ENCODE measurements at places on chromosomes 13 and 19. TPM values are rescaled to one million over a fixed set of nuclear protein-coding genes. Genes with fewer than 3 reads are reported as not detected.
A peak's percentile ranks its signal among the peaks of the same experiment; 100 is the strongest.

SYNGR4 gene
- 0.31 TPM for total RNA-seq

PRSS57 gene
- total RNA-seq = not detected

SLC7A9 gene
- not detected for total RNA-seq

ZNF575 gene
- 2.2 TPM for total RNA-seq

DNA sequence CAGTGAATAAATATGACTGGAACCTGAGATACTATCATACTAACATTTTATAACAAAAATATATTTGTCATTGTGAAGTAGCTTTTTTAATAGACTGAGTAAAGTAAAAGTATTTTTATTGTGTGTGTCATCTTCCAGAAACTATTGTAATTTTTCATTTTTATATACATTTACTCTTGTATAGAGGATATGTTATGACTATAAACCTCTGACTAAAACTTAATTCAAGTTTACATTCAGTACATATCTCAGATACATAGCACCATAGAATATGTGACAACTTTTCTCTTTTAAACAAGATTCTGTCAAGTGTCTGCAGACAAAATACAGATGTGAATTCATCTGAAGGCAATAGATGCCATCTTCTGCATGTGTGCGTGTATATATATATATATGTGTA lies 704.3 kb downstream of the SLITRK1 start:
- H3K4me1 ChIP-seq = no peaks in the 10 kb centered on the region
- H3K4me3 ChIP-seq = no peak overlapping the region
- H3K27ac ChIP-seq = no peak overlapping the region
- H3K27me3 ChIP-seq = no peaks in the 10 kb centered on the region
- H3K36me3 ChIP-seq = no peaks in the 10 kb centered on the region

DNA sequence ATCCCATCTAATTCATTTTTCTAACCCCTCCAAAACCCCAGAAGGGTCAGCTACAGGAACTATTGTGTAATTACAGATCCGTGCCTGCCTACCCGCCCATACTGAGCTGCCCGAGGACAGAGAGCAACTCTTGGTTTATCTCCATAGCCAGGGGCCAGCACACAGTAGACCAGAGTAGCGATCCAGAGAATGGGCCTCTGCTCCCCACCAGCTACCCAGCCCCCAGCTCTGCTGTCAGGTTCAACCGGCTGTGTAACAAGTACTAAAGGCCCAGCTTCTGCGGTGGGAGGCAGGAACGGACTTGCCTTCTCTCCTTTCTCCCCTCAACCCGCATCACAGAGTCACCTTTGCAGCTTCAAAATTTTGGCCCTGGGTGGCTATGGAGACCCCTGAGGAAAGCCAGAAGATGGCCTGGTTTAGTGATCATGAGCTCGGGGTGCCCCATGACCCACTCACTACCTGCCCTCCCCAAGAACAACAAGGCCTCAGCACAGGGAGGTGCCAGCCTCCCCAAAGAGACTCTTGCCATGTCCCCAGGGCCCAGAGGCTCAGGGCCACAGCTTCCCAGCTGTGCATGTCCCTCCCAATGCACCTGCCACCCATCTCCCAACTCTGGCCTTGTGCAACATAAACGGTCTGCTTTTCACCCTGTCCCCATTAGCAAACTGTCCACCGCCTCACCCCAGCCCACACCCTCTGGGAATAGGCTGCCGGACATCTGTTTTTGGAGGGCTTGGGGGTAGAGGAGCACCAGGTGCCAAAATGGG lies 5.7 kb downstream of the CALM3 start:
- no peak for DNase-seq
- H3K27ac ChIP-seq = peak overlapping the region; percentile 68
- peaks cover 58% of the 10 kb centered on the region for H3K4me1 ChIP-seq

DNA sequence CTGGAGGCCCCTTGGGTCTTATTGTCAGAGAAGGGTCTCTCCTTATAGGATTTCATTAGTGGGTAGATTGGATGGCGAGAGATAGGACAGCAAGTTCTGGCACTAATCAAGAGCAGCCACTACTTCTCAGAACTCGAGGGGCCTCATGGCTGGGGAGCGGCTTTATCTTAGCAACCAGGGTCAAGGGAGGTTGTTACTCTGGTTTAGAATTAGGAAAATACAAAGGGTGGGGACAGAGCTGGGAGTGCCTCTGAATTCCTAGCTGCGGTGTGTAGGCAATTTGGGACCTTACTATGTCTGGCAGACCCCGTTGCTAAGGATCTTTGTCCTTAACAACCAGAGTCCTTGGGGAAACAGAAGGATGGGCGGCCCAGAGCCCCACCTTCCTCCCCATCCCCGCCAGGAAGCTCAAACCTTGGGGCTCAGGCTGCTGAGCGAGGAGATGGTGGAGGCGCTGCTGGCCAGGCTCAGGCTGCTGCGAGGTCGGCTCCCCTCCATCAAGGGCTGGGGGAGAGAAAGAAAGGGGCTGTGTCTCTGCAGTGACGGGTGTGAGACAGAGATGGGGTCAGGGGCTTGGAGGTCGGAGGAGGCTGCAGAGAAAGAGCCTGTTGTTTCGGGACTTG lies 1.2 kb downstream of the PLEKHA4 start:
- no peak for DNase-seq
- H3K27me3 ChIP-seq = no peaks in the 10 kb centered on the region
- no peak overlapping the region for H3K4me3 ChIP-seq
- peaks cover 2% of the 10 kb centered on the region for H3K36me3 ChIP-seq
- H3K27ac ChIP-seq = no peak overlapping the region
- peaks cover 12% of the 10 kb centered on the region for H3K4me1 ChIP-seq

DNA sequence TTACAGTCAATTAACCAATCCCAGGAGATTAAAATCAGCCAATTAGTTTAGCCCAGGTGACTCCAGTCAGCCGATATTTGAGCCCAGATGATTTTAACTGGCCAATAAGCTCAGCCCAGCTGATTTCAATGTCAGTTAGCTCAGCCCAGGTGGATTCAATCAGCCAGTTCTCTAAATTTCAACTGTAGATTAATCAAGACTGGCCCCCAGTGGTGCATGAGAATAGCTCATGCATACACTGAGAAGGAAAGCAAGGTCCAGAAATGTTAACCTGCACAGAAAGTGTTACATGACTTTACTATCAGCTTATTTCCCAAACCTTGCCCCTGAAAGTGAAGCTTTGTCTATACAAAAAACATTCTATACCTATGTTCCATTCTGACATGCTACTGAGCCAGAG lies 55.4 kb upstream of the ZNF724 start:
- no peak overlapping the region for H3K4me3 ChIP-seq
- H3K36me3 ChIP-seq = no peaks in the 10 kb centered on the region
- peaks cover 7% of the 10 kb centered on the region for H3K27me3 ChIP-seq

- H3K4me3 ChIP-seq = peak overlapping the region; percentile 19
- H3K27me3 ChIP-seq = no peaks in the 10 kb centered on the region
- no peaks in the 10 kb centered on the region for H3K36me3 ChIP-seq
- H3K4me1 ChIP-seq = peaks cover 16% of the 10 kb centered on the region
- H3K27ac ChIP-seq = peak overlapping the region; percentile 49
- no peak for DNase-seq
These were observed 204.9 kb upstream of the KL start for GRCh38 chr13:32811297-32811800.

DNA sequence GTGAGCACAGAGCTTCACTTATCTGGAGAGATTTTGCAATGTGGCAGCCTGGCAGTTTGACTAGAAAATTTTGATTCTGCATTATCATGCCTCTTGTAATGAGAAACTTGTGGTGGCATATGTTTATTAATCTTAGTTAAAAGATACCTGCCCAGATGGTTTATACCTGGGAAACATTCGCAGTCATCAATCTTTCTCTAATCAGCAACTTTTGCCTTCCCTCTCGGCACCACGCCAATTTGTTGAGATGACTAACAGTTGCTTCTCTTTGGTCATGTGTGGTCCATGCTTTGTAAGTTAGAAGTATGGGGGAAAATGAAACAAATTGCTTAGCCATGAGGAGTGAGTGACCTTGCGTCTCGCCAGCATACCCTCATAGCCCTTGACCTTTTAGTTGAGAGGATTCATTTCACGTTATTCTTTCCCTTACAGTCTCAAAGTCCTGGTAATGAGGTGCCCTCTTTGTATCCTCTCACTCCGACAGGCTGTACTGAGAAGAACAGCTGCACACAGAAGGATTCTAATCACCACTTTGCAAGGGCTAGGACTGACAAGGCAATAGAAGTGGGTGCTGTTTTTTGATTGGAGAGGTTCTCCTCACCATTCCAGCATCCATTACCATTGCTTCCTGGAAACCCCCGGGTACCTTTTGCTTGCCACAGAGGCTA lies 201.4 kb downstream of the OXGR1 start:
- DNase-seq = no peak
- H3K27me3 ChIP-seq = no peaks in the 10 kb centered on the region
- H3K36me3 ChIP-seq = no peaks in the 10 kb centered on the region
- no peak overlapping the region for H3K4me3 ChIP-seq
- no peak overlapping the region for H3K27ac ChIP-seq

DNA sequence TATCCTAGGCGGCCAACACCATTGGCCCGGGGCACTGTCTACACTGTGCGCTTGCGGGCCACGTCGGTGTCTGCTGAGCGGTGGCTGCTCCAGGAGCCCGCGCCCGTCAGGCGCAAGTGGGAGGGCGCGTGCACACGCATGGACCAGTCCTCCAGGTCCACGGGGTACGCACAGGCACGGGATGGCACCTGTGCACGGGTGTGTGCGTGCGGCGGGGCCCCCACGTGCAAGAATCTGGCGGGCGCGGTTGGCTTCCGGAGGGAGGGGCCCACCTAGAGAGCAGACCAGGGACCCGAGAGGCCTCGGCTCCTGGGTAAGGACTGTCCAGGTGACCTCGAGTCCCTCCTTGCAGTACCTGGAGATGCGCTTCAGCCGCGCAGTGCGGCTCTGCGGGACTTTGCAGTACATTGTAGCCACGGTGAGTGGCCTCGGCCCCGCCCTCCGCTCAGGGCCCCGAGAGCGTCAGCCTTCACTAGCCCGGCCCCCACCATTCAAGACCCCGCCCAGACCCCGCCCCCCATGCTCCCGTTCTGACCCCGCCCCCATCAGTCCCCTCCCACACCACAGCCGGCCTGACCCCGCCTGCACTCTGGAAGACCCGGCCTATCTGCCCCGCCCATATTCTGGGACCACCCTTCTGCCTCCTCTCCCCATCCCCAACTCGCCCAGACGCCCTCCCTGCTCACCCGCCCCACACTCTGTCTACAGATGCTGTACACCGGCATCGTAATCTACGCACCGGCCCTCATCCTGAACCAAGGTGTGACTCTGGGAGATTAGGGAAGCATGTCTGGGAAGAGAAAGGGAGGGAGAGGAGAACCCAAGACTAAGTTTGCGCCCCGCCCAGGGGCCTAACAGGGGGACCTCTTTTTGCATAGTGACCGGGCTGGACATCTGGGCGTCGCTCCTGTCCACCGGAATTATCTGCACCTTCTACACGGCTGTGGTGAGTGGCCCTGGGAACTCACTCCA lies 2.3 kb downstream of the SLC5A5 start:
- H3K27me3 ChIP-seq = no peaks in the 10 kb centered on the region
- H3K4me1 ChIP-seq = peaks cover 10% of the 10 kb centered on the region
- H3K36me3 ChIP-seq = no peaks in the 10 kb centered on the region
- H3K27ac ChIP-seq = peak overlapping the region; percentile 38
- peak; percentile 68 for DNase-seq
- peak overlapping the region; percentile 88 for H3K4me3 ChIP-seq

DNA sequence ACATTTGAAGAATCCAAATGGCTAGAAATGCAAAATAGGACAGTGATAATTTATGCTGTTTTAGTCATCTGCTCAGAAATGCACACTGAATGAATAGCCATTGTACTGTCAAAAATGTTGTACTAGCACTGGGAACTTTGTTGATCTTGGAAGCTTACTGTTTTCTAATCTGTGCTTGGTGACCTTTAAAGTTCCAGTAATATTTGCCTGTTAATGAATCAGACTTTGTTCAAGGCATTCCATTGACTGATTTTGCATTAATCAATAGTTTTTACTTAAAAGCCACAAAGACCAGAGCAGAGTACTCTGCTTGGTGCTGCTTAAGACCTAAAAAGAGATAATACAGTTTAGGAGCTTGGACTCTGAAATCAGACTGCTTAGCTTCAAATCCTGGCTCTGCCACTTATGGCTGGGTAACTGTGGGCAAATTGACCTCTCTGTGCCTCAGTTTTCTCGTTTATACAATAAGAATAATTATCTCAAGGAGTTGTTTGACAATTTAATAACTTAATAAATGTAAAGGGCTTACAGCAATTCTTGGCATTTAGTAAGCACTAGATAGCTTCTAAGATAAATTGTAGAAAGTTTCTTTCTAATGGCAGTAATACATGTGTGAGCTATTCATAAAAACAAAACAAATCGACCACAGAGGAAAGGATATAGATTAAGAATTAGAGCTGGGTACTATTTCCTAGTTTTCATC lies 4.6 kb upstream of the SLAIN1 start:
- no peak overlapping the region for H3K27ac ChIP-seq
- H3K4me1 ChIP-seq = peaks cover 18% of the 10 kb centered on the region
- DNase-seq = no peak
- no peaks in the 10 kb centered on the region for H3K36me3 ChIP-seq

GRCh38 chr19:6838062-6838655 lies 49.2 kb upstream of the ADGRE1 start:
- H3K27ac ChIP-seq = peak overlapping the region; percentile 67
- DNase-seq = no peak
- peaks cover 43% of the 10 kb centered on the region for H3K36me3 ChIP-seq
- H3K27me3 ChIP-seq = no peaks in the 10 kb centered on the region
- no peak overlapping the region for H3K4me3 ChIP-seq

GRCh38 chr19:18861917-18862316 lies 30.2 kb downstream of the UPF1 start:
- no peak overlapping the region for H3K4me3 ChIP-seq
- no peak overlapping the region for H3K27ac ChIP-seq
- H3K4me1 ChIP-seq = no peaks in the 10 kb centered on the region
- no peak for DNase-seq
- H3K36me3 ChIP-seq = peaks cover 18% of the 10 kb centered on the region

GRCh38 chr13:101624981-101625380 lies 172.5 kb downstream of the ITGBL1 start:
- peaks cover 53% of the 10 kb centered on the region for H3K4me1 ChIP-seq
- no peaks in the 10 kb centered on the region for H3K36me3 ChIP-seq
- H3K27me3 ChIP-seq = no peaks in the 10 kb centered on the region
- no peak overlapping the region for H3K4me3 ChIP-seq
- DNase-seq = no peak
- H3K27ac ChIP-seq = no peak overlapping the region
